ENCODE measurements at places on chromosomes 4 and X.
A peak's percentile ranks its signal among the peaks of the same experiment; 100 is the strongest.

GRCh38 chr4:48110452-48110978 lies 23.5 kb downstream of the TXK start:
- H3K27ac ChIP-seq: no peak overlapping the region
- no peaks in the 10 kb centered on the region for H3K27me3 ChIP-seq
- no peaks in the 10 kb centered on the region for H3K36me3 ChIP-seq
- no peak for DNase-seq
- H3K4me3 ChIP-seq: no peak overlapping the region
- H3K4me1 ChIP-seq: no peaks in the 10 kb centered on the region

DNA sequence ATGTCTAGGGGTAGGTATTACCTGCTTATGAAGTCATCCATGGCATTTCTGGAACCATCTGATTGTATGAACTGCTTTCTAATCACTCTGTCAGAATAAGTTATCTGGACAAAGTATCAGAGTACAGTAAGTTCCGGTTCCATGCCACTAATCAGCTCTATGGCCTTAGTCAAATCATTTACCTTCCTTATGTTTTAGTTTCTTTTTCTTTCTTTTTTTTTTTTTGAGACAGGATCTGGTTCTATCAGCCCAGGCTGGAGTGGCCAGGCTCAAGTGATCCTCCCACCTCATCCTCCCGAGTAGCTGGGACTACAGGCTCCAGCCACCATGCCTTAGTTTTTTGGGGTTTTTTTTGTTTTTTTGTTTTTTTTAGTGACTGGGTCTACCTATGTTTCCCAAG lies 11.5 kb downstream of the XIAP start:
- H3K27me3 ChIP-seq: no peaks in the 10 kb centered on the region

- peak; percentile 74 for DNase-seq
- H3K4me1 ChIP-seq: peaks cover 85% of the 10 kb centered on the region
- no peaks in the 10 kb centered on the region for H3K36me3 ChIP-seq
These were observed 11.4 kb downstream of the GUCY1A1 start for GRCh38 chr4:155678011-155678410.

DNA sequence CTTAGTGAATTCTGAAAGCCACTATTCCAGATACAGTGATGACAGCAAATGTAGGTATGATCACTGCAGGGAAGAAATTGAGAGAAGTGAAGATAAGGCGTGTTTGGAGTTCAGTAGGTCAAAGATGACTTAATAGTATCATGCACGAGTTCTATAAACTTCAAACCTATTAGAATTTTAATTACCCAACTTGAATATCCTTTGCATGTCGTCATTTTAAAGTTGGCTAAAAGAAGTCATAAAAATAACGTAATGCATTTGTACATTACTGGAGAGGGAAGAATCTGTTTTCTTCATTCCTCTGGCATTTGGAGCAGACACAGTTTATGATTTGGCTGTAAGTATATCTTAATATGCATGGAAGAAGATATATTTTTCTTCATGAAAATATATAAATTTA lies 68.6 kb upstream of the MXRA5 start:
- H3K27me3 ChIP-seq: no peaks in the 10 kb centered on the region
- no peak for DNase-seq
- no peaks in the 10 kb centered on the region for H3K36me3 ChIP-seq
- H3K4me1 ChIP-seq: no peaks in the 10 kb centered on the region
- no peak overlapping the region for H3K4me3 ChIP-seq

DNA sequence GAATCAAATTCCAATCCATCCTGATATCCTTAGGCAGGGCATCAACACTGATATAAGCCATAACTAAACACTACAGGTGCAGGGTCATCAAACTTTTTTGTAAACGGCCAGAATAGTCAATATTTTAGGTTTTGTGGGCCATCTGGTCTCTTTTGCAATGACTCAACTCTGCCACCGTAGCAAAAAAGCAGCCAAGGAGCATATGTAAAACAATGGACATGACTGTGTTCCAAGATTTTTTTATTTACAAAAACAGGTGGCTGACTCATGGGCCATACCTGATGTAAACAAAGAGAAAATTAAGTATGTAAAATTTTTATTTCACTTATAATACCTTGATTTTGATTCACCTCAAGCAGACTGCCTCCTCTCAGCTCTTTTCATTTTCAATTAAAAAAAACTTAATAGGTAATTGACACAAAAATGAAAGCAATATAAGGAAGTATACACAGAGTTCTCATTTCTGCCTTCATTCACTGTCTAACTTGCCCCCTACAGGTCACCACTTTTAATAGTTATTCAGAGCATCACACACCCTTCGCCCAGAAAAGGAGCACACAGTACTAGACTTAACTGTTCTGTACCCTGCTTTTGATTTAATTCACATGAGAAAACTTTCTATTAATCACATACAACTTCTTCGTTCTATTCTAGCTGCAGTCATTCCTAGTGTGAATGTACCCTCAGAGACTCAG lies 35.3 kb upstream of the GPM6B start:
- H3K36me3 ChIP-seq: no peaks in the 10 kb centered on the region
- DNase-seq: peak; percentile 70
- H3K4me3 ChIP-seq: no peak overlapping the region
- no peaks in the 10 kb centered on the region for H3K27me3 ChIP-seq
- H3K4me1 ChIP-seq: no peaks in the 10 kb centered on the region

GRCh38 chr4:73679836-73680235 lies 59.6 kb upstream of the RASSF6 start:
- no peaks in the 10 kb centered on the region for H3K27me3 ChIP-seq
- H3K4me3 ChIP-seq: no peak overlapping the region
- no peak for DNase-seq
- no peak overlapping the region for H3K27ac ChIP-seq

GRCh38 chr4:70359115-70359661 lies 1.4 kb upstream of the SMR3A start:
- DNase-seq: no peak
- H3K27ac ChIP-seq: no peak overlapping the region
- no peak overlapping the region for H3K4me3 ChIP-seq
- H3K4me1 ChIP-seq: no peaks in the 10 kb centered on the region

DNA sequence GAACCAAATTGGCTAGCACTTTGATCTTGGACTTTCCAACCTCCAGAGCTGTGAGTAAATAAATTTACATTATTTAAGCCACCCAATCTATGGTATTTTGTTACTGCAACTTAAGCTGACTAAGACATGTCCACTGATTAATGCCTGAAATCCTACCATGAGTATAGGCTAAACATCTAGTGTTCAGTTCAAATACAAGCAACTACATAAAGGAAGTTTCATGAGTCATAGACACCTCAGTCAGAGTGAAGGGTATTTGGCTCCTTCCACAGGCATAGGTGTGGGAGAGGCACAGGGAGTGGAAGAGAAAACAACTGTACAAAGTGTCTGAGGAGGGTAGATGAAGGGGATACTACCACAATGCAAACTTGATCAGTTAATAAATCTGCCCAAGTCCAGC lies 35.5 kb upstream of the PCDH19 start:
- H3K36me3 ChIP-seq: no peaks in the 10 kb centered on the region
- H3K27me3 ChIP-seq: no peaks in the 10 kb centered on the region
- no peak overlapping the region for H3K4me3 ChIP-seq
- no peak for DNase-seq
- H3K4me1 ChIP-seq: no peaks in the 10 kb centered on the region
- H3K27ac ChIP-seq: no peak overlapping the region

DNA sequence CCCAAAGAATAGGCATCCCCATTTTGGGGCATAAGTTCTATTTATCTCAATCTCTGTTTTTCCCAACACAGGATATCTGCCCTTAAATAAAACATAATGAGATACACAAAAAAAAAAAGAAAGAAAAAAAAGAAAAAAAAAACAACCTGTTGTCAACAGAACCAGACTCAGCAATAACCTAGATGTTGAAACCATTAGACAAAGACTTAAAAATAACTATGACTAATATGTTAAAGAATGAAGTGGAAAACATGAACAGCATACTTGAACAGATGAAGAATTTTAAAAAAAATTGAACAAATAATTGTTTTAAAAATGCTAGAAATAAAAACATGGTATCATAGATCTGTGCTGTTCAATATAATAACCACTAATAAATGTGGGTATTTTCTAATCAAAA lies 93.4 kb upstream of the RXFP1 start:
- no peaks in the 10 kb centered on the region for H3K4me1 ChIP-seq
- no peak for DNase-seq
- H3K36me3 ChIP-seq: no peaks in the 10 kb centered on the region
- H3K27me3 ChIP-seq: no peaks in the 10 kb centered on the region
- H3K27ac ChIP-seq: no peak overlapping the region

GRCh38 chrX:50707405-50707804 lies 106.6 kb downstream of the SHROOM4 start:
- H3K4me3 ChIP-seq: no peak overlapping the region
- no peak overlapping the region for H3K27ac ChIP-seq
- H3K36me3 ChIP-seq: no peaks in the 10 kb centered on the region
- peaks cover 11% of the 10 kb centered on the region for H3K4me1 ChIP-seq
- H3K27me3 ChIP-seq: no peaks in the 10 kb centered on the region

- no peaks in the 10 kb centered on the region for H3K4me1 ChIP-seq
- DNase-seq: no peak
- no peak overlapping the region for H3K4me3 ChIP-seq
- no peaks in the 10 kb centered on the region for H3K36me3 ChIP-seq
- H3K27ac ChIP-seq: no peak overlapping the region
- no peaks in the 10 kb centered on the region for H3K27me3 ChIP-seq
These were observed 27.6 kb upstream of the MSX1 start for GRCh38 chr4:4831825-4832224.

GRCh38 chr4:149409555-149409962 lies 406.1 kb downstream of the IQCM start:
- H3K4me1 ChIP-seq: no peaks in the 10 kb centered on the region
- no peak overlapping the region for H3K4me3 ChIP-seq
- no peaks in the 10 kb centered on the region for H3K27me3 ChIP-seq
- no peak for DNase-seq
- no peak overlapping the region for H3K27ac ChIP-seq
- H3K36me3 ChIP-seq: no peaks in the 10 kb centered on the region

DNA sequence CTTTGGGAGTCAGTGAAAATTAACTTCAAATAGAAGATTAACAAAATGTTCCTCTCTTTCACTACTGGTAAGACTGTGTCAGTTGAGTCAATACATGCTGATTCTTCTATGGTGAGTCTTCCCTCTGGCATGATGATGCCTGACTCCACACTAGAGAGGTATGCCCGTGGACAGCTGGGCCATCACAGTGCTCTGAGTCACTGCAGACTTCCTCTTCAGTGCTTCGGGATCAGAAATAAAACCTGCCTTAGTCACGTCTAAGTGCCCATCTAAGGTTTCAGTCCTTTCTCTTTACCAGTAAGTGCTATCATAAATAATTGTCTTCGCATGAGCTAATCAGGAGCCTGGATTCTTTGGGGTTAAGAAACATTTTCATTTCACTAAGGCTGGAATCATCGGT lies 1.6 kb upstream of the ASB5 start:
- no peaks in the 10 kb centered on the region for H3K36me3 ChIP-seq
- no peak overlapping the region for H3K4me3 ChIP-seq
- H3K27ac ChIP-seq: no peak overlapping the region

DNA sequence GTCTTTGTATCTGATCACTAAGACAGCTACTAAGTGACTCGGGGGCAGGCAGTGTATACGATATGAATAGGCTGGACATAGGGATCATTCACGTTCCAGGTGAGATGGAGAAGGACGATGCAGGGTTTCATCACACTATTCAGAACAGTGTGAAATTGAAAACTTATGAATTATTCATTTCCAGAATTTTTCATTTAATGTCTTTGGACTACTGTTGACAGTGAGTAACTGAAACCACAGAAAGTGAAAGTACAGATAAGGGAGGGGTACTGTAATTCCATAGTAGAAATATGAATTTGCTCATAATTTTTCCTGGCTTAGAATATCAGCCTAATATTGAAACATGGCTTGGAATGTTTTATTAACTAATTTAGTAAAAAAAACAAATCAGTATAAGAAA lies 24.4 kb downstream of the TMEM144 start:
- DNase-seq: no peak
- no peak overlapping the region for H3K4me3 ChIP-seq
- no peak overlapping the region for H3K27ac ChIP-seq

DNA sequence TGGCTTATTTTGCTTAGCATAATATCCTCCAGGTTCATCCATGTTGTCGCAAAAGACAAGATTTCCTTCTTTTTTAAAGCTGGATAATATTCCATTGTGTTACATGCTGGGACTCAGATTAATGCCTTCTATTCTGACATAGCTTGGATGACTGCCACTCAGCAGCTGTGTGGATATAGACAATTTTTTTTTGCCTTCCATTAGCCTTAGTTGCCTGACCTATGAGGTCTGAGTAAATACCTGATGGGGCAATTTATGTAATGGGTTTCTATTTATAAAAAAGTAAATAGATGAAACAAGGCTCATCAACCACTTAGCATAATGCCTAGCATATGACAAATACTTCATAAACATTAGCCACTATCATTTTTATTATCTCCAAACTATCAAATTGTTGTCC lies 515.4 kb downstream of the ZNF674 start:
- no peaks in the 10 kb centered on the region for H3K4me1 ChIP-seq
- H3K4me3 ChIP-seq: no peak overlapping the region
- no peak for DNase-seq

- no peaks in the 10 kb centered on the region for H3K36me3 ChIP-seq
- H3K4me1 ChIP-seq: peaks cover 9% of the 10 kb centered on the region
- DNase-seq: no peak
- H3K4me3 ChIP-seq: no peak overlapping the region
- H3K27ac ChIP-seq: no peak overlapping the region
These were observed 26.8 kb downstream of the SH3TC1 start for GRCh38 chr4:8225706-8226443.

GRCh38 chrX:148298737-148299136 lies 201.7 kb upstream of the AFF2 start:
- no peak overlapping the region for H3K4me3 ChIP-seq
- DNase-seq: no peak

- H3K4me3 ChIP-seq: no peak overlapping the region
- H3K27me3 ChIP-seq: no peaks in the 10 kb centered on the region
- no peaks in the 10 kb centered on the region for H3K36me3 ChIP-seq
- no peak for DNase-seq
These were observed 66.4 kb upstream of the NDP start for GRCh38 chrX:44039556-44039955.

- peaks cover 6% of the 10 kb centered on the region for H3K4me1 ChIP-seq
- no peaks in the 10 kb centered on the region for H3K27me3 ChIP-seq
- no peak overlapping the region for H3K4me3 ChIP-seq
- no peaks in the 10 kb centered on the region for H3K36me3 ChIP-seq
- DNase-seq: no peak
These were observed 152.9 kb downstream of the PTTG2 start for GRCh38 chr4:38113132-38113531.

DNA sequence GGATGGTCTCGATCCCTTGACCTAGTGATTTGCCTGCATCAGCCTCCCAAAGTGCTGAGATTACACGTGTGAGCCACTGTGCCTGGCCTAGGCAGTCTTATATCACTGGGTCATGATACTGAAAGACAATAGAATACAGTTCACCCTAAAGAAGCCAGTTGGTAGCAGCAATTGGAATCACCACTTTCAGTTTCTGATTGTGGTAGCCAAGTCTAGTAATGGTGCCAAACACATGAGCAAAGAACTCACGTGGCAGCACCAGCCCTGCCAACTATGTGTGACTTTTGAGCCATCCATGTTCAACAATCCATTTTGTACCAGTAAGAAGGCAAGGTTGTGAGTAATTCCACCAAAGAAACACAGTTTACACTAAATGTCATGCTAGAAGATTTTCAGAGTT lies 548.4 kb downstream of the KLHL13 start:
- no peak overlapping the region for H3K4me3 ChIP-seq
- no peak for DNase-seq
- no peaks in the 10 kb centered on the region for H3K27me3 ChIP-seq
- no peak overlapping the region for H3K27ac ChIP-seq
- no peaks in the 10 kb centered on the region for H3K4me1 ChIP-seq

- H3K4me1 ChIP-seq: no peaks in the 10 kb centered on the region
- no peaks in the 10 kb centered on the region for H3K36me3 ChIP-seq
- H3K27me3 ChIP-seq: no peaks in the 10 kb centered on the region
- no peak for DNase-seq
- H3K27ac ChIP-seq: no peak overlapping the region
These were observed 28.7 kb upstream of the FAM9B start for GRCh38 chrX:9062641-9063040.
